Femur (tissue), 1 donor: ENCODE measurements at places on chromosomes 2 and 18.
A peak's percentile ranks its signal among the peaks of the same experiment; 100 is the strongest.

DNA sequence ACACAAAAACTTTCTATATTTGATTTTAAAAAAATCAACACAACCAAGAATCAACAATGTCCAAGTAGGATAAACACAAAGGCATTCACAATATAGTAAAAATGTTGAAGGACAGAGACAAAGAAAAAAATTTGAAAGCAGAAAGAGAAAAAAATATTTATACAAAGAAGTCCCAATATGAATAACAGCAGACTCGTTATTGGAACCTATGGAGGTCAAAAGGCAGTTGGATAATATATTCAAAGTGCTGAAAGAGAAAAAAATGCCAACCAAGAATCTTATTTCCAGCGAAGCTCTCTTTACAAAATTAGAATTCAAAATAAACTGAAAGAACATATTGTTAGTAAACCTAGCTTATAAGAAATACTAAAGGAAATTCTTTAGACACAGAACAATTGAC lies 859.5 kb downstream of the LRP1B start:
- DNase-seq, result no peak

GRCh38 chr2:197210430-197210829 lies 100.2 kb downstream of the ANKRD44 start:
- DNase-seq, result no peak

DNA sequence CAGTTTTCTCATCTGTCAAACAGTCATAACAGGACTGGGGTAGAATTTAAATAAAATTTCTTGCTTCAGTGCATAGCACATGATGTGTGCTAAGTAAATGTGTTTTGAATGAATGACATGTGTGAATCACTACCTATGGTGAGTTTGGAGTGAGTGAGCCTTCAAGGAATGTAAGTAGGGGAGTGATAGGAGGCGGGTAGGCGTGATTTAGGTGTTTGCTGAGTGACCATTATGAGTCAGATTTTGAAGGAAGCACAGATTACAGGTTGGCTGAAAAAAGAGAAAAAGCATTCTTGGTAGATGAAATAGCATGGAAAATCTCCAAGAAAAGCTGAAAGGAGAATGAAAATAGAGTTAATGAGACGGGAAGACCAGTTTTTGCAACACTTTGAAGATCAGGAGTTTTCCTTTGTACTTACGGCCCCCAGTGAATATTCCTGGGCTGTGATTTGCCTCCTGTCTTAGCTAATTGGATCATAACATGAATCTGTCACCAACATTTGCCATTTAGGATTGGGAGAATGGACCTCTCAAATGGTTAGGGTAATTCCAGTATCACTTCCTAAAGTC lies 136.9 kb upstream of the GATA6 start:
- DNase-seq, result no peak

DNA sequence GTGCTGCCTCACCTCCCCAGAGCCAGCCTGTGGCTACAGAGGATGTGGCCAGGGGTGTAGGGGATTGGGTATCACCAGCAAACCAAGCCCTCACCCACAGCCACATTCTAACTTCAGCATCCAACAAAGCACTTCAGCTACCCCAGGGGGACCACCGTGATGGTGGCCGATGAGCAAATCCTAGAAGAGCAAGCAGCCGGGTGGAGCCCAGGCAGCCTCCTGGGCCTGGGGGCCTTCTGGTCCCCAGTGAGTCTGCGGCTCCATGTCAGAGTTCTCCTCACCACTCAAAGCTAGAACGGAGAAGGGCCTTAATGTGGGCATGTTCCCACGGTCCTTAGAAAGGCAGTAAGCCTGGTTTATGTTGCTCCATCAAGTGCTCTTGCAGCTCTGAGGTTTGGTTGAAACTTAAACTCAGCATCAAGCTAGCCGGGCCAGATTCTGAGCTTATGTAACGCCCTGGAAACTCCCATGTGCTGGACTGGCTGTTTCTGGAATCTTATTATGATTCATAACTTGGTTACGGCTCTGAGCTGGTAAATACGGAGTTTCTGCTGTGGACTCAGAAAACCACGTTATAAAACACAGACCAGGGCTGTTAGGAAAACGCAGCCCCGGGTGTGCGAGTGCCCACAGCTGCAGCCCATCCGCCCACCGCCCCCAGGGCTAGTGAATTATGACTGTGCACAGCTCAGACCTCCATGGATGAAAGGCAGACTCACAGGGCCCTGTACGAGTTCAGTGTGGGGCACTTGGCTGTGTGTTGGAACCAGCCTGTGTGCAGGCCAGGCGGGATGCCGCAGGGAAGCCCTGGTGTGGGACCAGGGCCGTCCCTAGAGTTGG lies 99.8 kb downstream of the SEPTIN10 start:
- peak; percentile 79 for DNase-seq

DNA sequence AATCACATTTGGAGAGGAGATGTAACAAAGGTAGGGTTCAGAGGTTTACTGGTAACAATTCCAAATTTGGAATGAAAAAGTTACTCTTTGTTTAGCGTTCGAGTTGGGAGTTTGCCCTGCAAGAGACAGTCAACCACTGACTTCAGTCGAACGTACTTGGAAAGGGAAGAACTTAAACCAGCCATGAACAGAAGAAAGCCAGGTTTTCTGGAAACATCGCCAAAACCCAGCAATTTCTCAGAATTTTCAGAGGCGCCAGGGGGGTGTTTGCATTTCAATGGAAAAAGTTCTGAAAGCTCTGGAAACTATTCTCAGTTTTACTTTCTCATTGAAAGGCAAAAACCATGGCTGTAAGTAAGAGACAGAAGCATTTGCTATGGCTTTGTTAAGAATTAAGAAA lies 28.5 kb upstream of the AQP4 start:
- peak; percentile 67 for DNase-seq

GRCh38 chr18:54946149-54946581 lies 13.1 kb downstream of the CCDC68 start:
- DNase-seq, result peak; percentile 32

GRCh38 chr2:47282621-47283272 lies 120.2 kb upstream of the MSH2 start:
- DNase-seq, result no peak

DNA sequence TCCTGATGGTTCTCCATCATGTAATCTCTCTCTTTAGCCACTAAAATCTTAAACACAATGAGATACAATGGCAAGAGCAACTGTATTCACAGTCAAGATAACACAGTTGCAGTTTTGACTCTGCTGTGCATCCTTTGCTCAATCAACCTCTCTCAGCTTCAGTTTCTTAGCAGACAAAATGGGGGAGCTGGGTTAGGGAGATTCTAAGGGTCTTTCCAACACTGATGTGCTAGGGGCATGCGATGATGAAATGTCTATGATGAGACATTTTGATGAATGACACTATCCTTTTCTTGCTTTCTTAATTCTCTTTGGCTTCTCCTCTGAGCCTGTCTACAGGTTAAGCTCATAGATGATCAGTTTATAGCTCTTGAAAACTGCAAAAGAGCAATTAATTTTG lies 1.1 kb downstream of the SERPINB10 start:
- no peak for DNase-seq

DNA sequence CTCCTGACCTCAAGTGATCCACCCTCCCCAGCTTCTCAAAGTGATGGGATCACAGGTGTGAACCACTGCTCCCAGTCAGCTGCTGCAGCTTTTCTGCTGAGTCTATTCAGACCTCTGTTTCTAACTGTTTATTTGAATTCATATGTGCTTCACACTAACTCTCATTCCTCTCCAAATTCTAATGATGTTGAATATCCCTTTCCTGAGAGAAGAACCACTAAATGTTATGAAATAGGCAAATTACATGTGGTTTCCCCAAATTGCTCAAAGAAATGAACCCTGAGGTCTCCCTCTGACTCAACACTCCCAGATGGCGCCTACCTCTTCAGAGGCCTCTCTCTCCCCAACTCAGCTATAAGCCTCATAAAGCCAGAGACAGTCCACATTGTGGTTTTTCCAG lies 98.6 kb downstream of the IRS1 start:
- no peak for DNase-seq

- DNase-seq, result no peak
These were observed 38.0 kb downstream of the SCTR start for GRCh38 chr2:119486196-119486827.
